ENCODE measurements at places on chromosomes 11 and 22.
A peak's percentile ranks its signal among the peaks of the same experiment; 100 is the strongest.

DNA sequence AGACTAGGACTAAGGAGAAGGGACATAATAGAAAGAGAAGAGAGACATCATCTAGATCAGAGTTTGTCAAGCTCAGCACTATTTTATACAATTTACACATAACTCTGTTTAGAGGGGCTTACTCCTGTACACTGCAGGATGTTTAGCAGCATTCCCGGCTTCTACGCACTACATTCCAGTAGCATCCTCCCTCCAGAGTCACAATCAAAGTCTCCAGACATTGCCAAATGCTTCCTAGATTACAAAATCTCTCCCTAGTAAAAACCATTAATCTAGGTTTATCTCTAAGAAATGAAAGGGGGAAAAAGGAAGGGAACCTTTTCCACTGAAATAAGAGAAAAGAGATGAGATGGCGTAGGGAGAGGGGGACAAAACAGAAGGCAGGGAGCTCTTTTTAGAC, 4.0 kb downstream of the USP28 start:
- no peak for DNase-seq

- DNase-seq = peak; percentile 74
Measured at GRCh38 chr11:61966734-61967115, 709 bp downstream of the FTH1 start.

DNA sequence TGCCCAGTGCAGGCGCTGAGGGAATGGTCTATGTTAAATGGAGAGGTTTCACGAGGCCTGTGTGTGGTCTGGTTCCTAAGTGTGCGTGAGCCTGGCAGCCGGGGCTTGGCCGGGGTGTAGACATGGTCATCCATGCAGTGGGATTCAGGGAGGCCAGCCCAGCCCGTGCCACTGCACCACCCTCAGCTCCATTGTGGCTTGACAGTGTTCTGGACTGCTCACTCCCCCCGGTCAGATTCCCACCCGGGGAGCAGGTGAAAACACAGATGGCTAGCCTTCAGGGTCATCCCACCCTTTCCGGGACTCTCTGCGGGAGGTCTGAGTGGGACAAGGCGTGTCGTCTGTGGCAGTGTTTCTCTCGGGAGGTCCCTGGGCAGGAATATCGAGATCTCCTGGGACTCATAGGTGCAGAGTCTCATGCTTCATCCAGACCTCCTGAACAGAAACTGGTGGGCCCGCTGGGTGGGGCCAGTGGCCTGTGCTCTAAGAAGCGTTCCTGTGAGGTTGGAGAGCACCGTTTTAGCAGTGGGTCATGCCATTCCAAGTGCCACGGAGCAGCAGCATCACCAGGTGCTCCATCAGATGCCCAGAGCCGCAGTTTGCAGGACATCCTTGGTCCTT, 52.3 kb downstream of the ST14 start:
- DNase-seq = no peak

DNA sequence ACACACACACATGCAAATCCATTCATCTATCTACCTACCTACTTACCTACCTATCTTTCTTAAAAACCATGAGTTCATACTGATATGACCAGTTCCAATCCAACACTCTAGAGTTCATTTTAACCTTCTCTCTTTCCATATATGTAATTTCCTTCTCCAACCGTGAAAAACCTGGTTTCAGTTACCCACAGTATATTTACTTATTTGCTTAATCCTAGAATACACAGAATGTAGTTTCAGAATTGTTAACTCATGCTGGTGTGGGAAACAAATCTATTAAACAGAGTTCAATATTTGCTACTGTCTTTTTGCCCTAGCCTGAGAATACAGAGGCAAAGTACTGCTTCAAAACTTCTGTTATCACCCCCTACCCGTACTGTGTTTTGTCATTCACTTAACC, 101.3 kb downstream of the RRM1 start:
- no peak for DNase-seq

DNA sequence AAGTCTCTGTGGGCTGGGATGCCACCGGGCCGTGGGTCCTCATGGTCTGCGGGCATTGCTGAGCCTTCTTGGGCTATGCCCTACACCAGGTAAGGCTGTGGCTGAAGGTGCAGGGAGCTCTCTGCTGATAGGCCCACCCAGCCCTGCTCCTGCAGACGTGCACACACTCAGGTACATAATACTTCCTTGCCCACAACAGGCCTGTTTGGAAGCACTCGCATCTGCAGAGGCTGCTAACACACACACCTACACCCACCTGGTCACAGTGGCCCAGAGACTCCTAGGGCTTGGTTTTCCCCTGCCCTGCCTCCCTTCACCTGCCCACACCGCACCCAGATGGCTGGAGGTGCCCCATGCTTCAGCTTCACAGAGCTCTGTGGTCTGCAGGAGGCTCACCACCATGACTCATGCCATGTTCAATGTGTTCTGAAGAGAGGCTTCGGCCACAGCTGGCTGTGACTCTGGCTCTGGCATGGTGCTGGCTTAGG, 72.8 kb upstream of the KCNQ1OT1 start:
- no peak for DNase-seq

GRCh38 chr11:105132716-105133511, 6.7 kb downstream of the CARD18 start:
- DNase-seq = no peak

DNA sequence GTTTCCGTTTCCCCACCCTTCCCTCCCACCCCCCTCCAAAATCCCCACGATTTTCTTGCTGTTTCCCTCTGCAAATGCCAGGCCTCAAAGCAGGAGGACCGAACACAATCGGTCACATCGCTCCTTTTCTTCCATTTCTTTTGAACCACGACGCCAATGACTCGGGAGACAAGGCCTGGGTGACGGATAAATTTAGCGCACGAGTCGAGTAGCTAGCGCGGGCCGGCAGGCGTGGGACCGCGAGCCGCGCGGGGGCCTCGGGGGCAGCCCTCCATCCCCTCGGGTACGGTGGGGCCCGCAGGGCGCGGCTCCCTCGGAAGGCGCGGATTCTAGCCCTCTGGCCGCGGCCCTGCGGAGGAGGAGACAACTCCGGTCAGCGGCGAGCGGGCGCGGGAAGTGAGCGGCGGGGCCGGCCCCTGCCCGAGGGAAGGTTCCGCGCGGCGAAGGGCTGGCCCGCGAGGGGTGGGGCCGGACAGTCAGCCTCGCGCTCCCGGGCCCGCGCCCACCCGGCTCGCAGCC, 414 bp downstream of the JOSD1 start:
- DNase-seq = peak; percentile 92

- DNase-seq = no peak
Measured at GRCh38 chr11:114522818-114523217, 36.9 kb downstream of the NXPE1 start.

DNA sequence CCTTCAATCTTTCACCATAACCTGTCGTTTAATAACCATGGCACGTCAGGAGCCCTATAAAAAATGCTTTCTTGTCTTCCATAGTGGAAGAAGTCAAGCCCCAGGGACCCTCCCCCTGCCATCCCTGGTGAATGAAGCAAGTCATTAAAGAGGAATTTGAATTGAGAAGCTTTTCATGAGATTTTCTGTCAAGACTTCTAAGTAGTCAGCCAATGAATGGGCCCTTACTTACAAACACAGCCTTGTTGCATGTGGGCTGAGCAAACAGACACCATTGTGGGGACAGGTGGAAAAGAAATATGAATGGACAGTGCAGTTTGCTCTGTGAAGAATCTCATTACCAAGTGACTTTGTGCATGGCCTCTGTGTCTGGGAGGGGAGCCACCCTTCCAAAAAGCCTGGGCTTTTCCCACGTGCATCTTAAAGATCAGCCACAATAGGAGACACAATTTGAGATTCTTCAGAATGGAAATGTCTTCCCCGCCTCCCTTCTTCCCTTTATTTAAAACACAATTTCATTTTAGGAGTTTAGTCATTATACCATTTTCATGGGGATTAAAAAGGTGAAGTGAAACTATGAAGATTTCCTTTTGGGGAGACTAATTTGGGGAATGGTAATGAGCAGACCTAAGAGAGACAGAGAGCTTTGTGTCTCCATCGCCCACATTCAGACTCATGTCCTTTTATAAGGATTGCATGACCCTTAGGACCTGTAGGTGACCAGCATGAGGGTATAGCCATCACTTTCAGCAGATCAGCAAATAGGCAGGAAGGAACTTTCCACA, 152.0 kb downstream of the LRRC4C start:
- no peak for DNase-seq

- no peak for DNase-seq
Measured at GRCh38 chr11:126072141-126072741, 9.6 kb upstream of the CDON start.

GRCh38 chr11:86781546-86781945, 18.8 kb upstream of the PRSS23 start:
- no peak for DNase-seq

GRCh38 chr22:25025491-25026400, 73.2 kb downstream of the KIAA1671 start:
- no peak for DNase-seq

DNA sequence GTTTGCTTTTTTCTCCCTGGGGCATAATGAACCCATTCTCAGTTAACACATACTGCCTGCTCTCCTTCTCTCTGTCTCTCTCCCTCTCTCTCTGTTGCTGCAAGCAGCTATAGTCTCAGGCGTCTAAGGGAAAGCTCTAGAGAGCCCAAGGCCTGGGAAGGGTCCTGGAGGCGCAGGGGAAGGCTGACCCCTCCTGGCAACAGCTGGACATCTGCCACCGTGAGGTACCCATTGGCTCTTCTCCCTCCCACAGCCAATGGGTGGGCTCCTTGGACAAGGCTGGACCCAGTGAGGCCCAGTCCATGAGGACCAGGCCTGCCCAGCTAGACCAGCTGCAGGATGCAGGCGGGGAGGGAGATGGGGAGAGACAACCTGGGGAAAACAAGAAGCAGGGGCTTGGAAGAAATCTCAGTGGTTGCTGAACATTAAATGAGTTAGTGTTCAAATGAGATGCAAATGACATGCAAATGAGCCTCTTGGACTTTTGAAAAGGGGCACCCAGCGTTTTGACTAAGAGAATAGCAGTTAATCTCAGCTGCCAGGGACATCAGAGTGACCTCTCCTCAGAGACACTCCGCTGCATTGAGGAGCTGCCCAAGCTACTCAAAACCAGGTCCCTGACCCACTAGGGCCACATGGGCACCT, 349.7 kb downstream of the BUD13 start:
- no peak for DNase-seq

DNA sequence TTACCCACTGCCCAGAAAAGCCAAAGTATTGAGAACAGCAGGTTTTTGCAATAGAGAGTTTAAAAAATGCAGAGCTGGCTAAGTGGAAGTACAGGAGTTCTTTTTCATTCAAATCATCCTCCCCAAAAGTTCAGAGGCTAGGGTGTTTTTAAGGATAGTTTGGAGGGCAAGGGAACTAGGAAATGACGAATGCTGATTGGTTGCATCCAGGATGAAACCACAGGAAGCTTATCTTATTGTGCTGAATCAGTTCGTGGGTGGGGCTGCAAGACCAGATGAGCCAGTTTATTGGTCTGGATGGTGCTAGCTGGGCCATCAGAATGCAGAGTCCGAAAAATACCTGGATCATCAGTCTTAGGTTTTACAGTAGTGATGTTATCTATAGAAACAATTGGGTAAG, 1427.1 kb downstream of the LRRC4C start:
- no peak for DNase-seq

DNA sequence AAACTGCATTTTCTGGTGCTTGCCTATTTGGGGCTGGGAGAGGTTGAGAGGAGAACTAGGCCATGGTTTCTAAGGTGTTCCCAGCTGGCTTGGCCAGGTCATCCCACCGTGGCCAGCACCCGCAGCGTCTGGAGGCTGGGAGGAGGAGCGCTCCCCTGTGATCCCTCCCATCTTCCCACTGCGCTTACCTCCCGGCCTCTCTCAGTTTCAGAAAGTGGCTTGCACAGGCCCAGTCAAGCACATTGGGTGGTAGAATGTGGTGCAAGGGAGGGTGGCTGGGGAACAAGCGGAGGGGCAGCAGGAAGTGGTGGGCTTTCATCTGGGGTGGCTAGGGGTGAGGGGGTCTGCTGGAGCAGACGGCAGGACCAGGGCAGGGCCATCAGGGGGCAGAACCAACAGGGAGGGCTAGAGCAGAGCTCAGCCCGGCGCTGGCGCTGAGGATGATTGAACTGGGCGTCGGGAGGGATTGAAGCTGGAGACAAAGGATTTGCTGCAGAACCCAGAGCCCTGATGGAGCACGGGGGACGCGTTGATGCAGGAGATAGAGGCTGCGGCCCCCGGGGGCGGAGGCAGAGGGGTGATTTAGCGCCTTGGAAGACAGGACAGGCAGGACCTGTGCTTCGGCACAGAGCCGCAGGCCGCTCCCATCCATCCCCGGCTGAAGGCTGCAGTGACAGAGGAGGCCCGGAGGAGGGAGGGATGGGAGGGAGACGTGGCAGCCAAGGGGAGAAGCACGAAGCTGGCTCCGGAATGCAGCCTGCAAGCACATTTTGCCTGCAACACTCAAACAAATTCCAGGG, 76.0 kb downstream of the TRIM29 start:
- DNase-seq = no peak

DNA sequence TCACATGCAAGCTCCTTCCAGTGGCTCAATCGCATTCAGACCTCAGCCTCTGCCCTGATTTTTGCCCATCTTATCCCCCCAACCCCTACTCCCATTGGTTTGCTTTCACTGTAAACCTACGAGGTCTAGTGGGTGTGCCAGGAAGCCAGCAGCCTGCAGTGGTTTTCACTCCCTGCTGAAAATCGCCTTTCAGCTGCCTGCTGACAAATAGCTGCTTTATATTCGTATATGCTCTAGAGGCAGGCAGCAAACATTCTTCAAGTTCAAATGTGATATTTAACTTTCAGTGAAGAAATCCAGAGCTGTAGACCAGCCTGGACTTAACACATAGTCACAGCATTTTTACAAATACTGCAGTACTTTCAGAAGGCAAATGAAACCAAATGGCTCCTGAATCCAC, 92.8 kb upstream of the APOA1 start:
- DNase-seq = no peak

GRCh38 chr22:32781695-32782094, 19.8 kb upstream of the TIMP3 start:
- DNase-seq = no peak

GRCh38 chr11:125407046-125407445, 89.0 kb downstream of the FEZ1 start:
- DNase-seq = peak; percentile 17

- DNase-seq = no peak
Measured at GRCh38 chr11:23509023-23509422, 648.7 kb upstream of the CCDC179 start.

GRCh38 chr11:123330948-123331347, 99.1 kb upstream of the GRAMD1B start:
- DNase-seq = no peak

DNA sequence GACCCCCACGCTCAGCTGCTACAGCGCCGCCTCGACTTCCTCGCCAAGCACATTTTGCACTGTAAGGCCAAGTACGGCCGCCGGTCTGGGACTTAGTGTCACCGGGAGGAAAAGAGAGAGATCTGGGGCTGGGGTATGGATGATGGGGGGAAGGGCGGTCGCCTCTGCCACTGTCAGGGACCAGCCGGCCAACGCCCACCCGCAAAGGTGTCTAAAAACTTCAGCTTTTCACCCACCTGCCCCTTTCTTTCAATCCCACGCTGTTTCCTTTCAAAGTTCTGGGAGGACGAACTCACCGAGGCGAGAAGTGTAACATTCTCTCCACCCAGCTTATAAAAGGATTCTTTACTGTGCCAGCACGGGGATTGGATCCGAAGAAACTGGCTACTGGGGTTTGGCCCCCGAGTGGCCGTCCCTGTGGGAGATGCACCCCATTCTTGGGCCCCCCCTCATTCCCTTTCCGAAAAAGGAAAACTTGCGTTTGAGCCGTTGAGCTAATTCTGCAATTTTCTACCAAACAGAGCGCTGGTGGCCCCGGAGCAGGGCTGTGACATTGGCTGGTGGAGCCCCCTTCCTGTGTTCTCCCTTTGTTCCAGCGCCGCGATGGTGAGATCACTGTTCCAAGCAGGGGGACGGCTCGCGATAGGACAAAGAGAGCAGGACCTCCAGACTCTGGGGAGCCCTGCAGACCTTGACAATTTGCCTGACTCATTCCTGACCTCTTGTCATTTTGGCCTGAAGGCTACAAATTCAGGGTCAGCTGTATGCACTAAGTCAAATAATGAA, 1.8 kb downstream of the FJX1 start:
- DNase-seq = no peak
